Endothelial cell (in vitro differentiated cells): ENCODE measurements at places on chromosomes 16 and 17. TPM values are rescaled to one million over a fixed set of nuclear protein-coding genes. Genes with fewer than 3 reads are reported as not detected.
A peak's percentile ranks its signal among the peaks of the same experiment; 100 is the strongest.

- H3K4me3 ChIP-seq, result no peak overlapping the region
- H3K36me3 ChIP-seq, result no peaks in the 10 kb centered on the region
- no peak for DNase-seq
These were observed 35.3 kb upstream of the HELZ start for GRCh38 chr17:67280279-67280678.

BAIAP2 gene
- total RNA-seq, result 67.8 TPM

- H3K36me3 ChIP-seq, result peaks cover 8% of the 10 kb centered on the region
- no peak for DNase-seq
- no peaks in the 10 kb centered on the region for H3K4me1 ChIP-seq
- H3K27me3 ChIP-seq, result peaks cover 10% of the 10 kb centered on the region
- no peak overlapping the region for H3K27ac ChIP-seq
- peak overlapping the region; percentile 88 for H3K4me3 ChIP-seq
These were observed 610 bp downstream of the RFNG start for GRCh38 chr17:82050761-82051641.

GRCh38 chr17:63963123-63963522, 9.6 kb downstream of the SCN4A start:
- no peak overlapping the region for H3K27ac ChIP-seq
- H3K27me3 ChIP-seq, result peaks cover 7% of the 10 kb centered on the region
- H3K36me3 ChIP-seq, result no peaks in the 10 kb centered on the region
- DNase-seq, result no peak
- no peak overlapping the region for H3K4me3 ChIP-seq

GRCh38 chr16:13306161-13306995, 405.0 kb downstream of the SHISA9 start:
- no peak overlapping the region for H3K27ac ChIP-seq
- H3K4me3 ChIP-seq, result no peak overlapping the region
- no peaks in the 10 kb centered on the region for H3K27me3 ChIP-seq
- DNase-seq, result no peak

DNA sequence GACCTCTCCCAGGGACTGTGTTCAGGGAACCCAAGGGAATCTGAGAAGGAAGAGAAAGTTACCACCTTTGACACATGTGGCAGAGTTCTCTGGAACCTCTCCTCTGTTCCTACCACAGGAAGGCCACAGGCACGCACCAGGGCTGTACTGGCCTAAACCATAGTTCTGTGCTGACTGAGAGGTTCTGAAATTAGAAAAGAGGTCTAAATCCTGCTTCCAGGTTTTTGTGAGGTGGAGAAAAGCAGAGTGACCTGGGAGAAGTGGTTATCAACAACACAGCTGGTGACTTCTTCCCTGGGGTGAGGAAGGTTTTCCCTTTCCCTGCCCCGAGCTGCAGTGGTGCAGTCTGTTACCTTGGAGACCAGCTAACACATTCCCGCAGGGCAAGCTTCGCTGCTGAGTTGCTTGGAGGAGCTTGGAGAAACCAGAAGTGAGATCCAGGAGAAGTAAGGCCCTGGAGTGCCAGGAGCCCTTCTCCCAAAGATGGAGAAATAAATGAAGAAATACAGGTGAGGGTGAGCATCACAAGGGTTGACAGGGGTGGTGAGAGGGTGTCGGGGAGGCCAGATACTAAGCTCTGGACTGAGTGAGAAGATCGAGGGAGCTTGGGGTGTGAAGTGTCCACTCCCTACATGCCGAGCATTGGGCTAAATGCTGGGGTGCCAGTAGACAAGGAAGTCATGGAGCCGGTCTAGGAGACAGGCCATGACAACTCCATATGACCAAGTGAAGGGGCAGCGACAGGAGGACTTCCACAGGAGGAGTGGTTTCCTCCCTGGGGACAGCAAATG, at the start of gene VWA3A:
Gene VWA3A (plus strand): TSS at position 399 of the 791 bp plus-strand sequence. CDS start 97 bp downstream, at position 496.
- peak within 1 kb of the TSS; percentile 71 for H3K27ac ChIP-seq
- no peak within 1 kb of the TSS for H3K4me3 ChIP-seq
- peaks cover 8% of the 10 kb centered on the region for H3K4me1 ChIP-seq
- peaks cover 6% of the 10 kb centered on the region for H3K27me3 ChIP-seq

- H3K4me1 ChIP-seq, result peaks cover 15% of the 10 kb centered on the region
- no peak overlapping the region for H3K27ac ChIP-seq
- H3K36me3 ChIP-seq, result no peaks in the 10 kb centered on the region
- H3K27me3 ChIP-seq, result peaks cover 14% of the 10 kb centered on the region
- no peak for DNase-seq
These were observed 1.3 kb downstream of the SLC2A4 start for GRCh38 chr17:7282752-7283321.

- H3K4me3 ChIP-seq, result no peak overlapping the region
- DNase-seq, result no peak
- H3K27me3 ChIP-seq, result peaks cover 5% of the 10 kb centered on the region
- peaks cover 4% of the 10 kb centered on the region for H3K4me1 ChIP-seq
- H3K36me3 ChIP-seq, result no peaks in the 10 kb centered on the region
These were observed 1.4 kb downstream of the SLC4A1 start for GRCh38 chr17:44266402-44267164.

PIMREG gene
- 9.1 TPM for total RNA-seq

MSRB1 gene
- total RNA-seq, result 18.1 TPM

GRCh38 chr16:31078597-31079341, 4.5 kb downstream of the ZNF646 start:
- peak overlapping the region; percentile 30 for H3K27ac ChIP-seq
- H3K36me3 ChIP-seq, result peaks cover 39% of the 10 kb centered on the region
- peaks cover 13% of the 10 kb centered on the region for H3K4me1 ChIP-seq
- no peak overlapping the region for H3K4me3 ChIP-seq
- no peak for DNase-seq
- H3K27me3 ChIP-seq, result peaks cover 30% of the 10 kb centered on the region

DNA sequence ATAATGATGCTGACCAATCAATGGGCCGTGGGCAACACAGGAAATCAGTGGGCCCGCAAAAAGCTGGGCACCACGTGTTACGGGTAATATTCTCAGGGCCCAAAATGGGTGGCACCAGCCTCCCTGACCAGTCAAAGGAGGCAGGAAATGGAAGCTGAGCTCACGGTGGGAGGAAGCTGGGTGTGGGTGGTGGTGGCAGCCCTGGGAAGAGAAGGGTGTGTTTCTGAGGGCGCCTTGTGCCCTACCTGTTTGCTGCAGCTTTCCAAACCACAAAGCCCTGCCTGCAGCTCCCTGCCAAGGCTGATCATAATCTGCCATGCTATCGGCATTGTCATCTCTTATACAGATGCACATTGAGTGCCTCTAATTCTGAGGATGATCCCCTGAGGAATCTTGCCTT, 457.9 kb downstream of the SLC39A11 start:
- peaks cover 2% of the 10 kb centered on the region for H3K27me3 ChIP-seq
- peaks cover 8% of the 10 kb centered on the region for H3K4me1 ChIP-seq
- no peak overlapping the region for H3K27ac ChIP-seq
- no peak for DNase-seq
- no peak overlapping the region for H3K4me3 ChIP-seq

GRCh38 chr16:5965321-5965720, 867.7 kb upstream of the EEF2KMT start:
- no peaks in the 10 kb centered on the region for H3K4me1 ChIP-seq
- H3K27ac ChIP-seq, result no peak overlapping the region
- no peaks in the 10 kb centered on the region for H3K36me3 ChIP-seq
- no peak for DNase-seq
- no peaks in the 10 kb centered on the region for H3K27me3 ChIP-seq

GRCh38 chr16:48434653-48435317, 49.6 kb upstream of the SIAH1 start:
- H3K27ac ChIP-seq, result peak overlapping the region; percentile 70
- H3K4me1 ChIP-seq, result peaks cover 30% of the 10 kb centered on the region
- no peak for DNase-seq
- H3K4me3 ChIP-seq, result peak overlapping the region; percentile 62

DNA sequence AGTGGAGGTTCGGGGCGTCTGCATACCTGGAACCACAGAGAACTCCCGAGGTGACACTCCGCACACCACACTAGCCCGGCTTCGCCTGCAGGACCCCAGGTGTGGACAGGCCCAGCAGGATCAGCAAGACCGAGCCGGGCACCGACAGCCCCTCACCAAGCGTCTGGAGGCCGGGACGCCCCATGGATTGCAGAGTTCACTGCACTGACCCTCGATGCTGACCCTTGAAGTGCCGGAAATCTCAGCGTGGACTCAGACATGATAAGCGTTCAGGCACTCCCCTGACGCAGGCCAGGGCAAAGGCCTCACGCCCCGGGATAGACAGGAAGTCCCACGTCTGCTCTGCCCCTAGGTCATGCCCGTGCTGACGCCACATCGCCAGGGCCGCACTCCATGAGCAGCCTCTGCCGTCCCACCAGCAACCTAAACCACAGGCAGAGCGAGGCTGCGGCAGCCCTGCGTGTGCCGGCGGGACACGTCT, 26.0 kb downstream of the ACSF3 start:
- no peak overlapping the region for H3K27ac ChIP-seq
- H3K36me3 ChIP-seq, result peaks cover 27% of the 10 kb centered on the region
- H3K4me1 ChIP-seq, result peaks cover 3% of the 10 kb centered on the region
- DNase-seq, result no peak
- H3K27me3 ChIP-seq, result peaks cover 10% of the 10 kb centered on the region
- H3K4me3 ChIP-seq, result no peak overlapping the region

DNA sequence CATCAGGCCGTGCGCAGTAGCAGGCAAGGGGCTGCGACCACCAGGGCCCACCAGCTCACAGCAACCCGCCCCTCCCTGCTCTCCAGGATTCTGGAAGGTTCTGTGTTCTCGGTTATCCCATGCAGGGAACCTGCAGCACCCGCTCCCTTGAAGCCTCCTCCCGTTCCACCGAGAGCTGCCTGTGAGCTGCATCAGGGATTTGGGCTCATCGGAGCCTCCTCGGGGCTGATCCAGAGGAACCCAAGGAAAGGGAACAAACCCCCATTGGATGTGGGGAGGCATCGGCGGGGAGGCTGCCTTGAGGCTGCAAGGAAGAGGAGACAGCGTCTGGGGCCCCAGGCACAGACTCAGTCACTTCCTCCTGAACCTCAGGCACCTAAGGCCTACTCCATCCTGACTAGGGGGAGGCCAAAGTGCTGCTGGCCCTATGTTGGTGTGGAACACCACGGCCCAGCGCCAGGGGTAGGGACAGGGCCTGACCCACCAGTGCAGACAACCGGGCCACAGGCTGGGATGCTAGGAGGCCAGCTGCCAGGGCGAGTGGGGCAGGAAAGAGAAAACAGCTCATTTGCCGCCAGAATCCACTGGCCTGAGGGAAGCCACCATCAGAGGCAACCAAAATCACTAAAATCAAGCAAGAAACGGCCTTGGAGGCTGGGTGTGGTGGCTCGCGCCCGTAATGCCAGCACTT, 14.4 kb upstream of the LGALS3BP start:
- peaks cover 8% of the 10 kb centered on the region for H3K27me3 ChIP-seq
- no peak overlapping the region for H3K27ac ChIP-seq
- no peaks in the 10 kb centered on the region for H3K4me1 ChIP-seq
- DNase-seq, result no peak

DNA sequence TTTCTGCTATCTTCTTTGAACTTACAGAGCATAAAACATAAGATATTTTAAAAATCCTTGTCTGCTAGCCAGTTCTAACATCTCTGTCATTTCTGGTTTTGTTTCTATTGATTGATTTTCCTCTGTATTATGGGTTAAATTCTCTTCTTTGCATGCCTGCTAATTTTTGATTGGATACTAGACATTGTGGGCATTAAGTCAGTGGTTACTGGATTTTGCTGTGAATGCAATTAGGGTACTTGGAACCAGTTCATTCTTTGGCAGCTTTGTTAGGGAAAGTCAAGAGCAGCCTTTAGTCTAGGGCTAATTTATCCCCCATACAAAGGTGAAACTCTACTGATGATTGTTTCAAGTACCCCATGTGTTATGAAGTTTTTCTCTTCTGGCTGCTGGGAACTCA, 127.0 kb upstream of the NACA2 start:
- H3K36me3 ChIP-seq, result peaks cover 4% of the 10 kb centered on the region
- H3K27ac ChIP-seq, result no peak overlapping the region
- no peaks in the 10 kb centered on the region for H3K27me3 ChIP-seq
- H3K4me3 ChIP-seq, result no peak overlapping the region
- no peaks in the 10 kb centered on the region for H3K4me1 ChIP-seq

- DNase-seq, result no peak
- peaks cover 11% of the 10 kb centered on the region for H3K27me3 ChIP-seq
- no peak overlapping the region for H3K27ac ChIP-seq
- H3K36me3 ChIP-seq, result peaks cover 6% of the 10 kb centered on the region
These were observed 4.0 kb downstream of the ZNF598 start for GRCh38 chr16:2005646-2006045.

- DNase-seq, result no peak
- H3K4me3 ChIP-seq, result no peak overlapping the region
- H3K27ac ChIP-seq, result no peak overlapping the region
- peaks cover 12% of the 10 kb centered on the region for H3K36me3 ChIP-seq
- no peaks in the 10 kb centered on the region for H3K4me1 ChIP-seq
These were observed 1726.1 kb downstream of the TP53TG3F start for GRCh38 chr16:35185366-35186044.

DNA sequence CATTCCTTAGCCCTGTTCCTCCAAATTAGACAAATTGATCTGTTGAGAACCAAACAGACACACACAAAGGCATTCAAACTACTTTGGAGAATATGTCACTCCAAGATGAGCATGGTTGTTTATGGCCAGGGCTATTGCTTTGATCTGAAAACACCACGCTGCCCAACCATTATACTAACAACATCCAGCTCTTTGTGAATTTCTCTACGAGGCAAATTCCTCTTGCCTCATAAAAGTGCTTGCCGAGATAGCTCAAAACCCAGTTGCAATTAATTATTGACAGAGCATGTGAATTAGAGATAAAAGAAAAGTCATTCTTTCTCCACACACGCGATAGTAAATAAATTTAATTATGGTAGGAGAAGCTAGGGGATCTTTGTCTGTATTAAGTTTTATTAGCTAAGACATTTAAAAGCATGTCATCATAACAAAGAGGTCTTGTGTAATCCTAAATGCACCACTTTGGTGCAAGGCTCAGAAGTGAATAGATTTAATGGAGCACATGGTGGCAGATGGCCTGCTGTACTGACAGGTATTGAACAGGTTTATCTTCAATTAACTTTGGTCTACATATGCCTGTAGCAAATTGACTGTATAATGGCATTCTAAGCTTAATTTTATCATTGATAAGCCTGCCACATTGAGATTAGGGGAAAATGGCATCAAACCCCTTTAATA, 441.8 kb downstream of the HS3ST4 start:
- no peak for DNase-seq
- H3K36me3 ChIP-seq, result peaks cover 4% of the 10 kb centered on the region
- no peak overlapping the region for H3K27ac ChIP-seq
- no peaks in the 10 kb centered on the region for H3K4me1 ChIP-seq
- no peak overlapping the region for H3K4me3 ChIP-seq

TBC1D3L gene
- 20.9 TPM for total RNA-seq

DNA sequence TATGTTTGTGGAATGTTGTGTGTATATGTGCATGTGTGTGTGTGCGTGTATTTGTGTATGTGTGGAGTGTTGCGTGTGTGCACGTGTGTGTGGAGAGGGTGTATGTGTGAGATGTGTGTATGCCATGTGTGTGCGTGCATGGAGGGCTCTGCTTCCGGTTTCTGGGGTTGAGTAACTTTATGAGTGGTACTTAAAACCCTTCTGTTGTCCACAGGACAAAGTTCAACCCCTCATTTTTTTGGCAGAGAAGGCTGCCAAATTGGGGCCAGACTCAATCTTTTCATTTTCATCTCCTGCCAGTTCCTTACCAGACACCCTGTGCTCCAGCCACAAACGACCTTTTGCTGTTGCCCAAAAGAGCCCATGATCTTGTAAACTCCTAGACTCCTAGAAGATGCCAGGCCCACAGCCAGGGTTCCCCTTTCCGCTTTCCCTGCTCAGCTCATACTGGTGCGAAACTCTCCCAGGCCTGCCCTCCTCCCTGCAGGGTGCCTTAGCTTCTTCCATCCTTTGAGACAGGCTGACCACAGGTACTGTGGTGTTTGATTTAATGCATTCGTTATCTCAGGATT, 100.2 kb downstream of the CMIP start:
- H3K4me1 ChIP-seq, result peaks cover 72% of the 10 kb centered on the region
- peaks cover 8% of the 10 kb centered on the region for H3K27me3 ChIP-seq
- H3K27ac ChIP-seq, result peak overlapping the region; percentile 61
- DNase-seq, result no peak
- no peak overlapping the region for H3K4me3 ChIP-seq
